Caudate nucleus (tissue), 63 donors: ENCODE measurements at places on chromosomes 13 and 19.

- DNase-seq = no peak
Observed at GRCh38 chr13:22933571-22934181, 247.1 kb upstream of the SGCG start.

- DNase-seq = no peak
Observed at GRCh38 chr19:5857203-5858081, 6.2 kb upstream of the FUT3 start.

GRCh38 chr19:49889687-49890348 lies 6.9 kb downstream of the IL4I1 start:
- DNase-seq = no peak

GRCh38 chr19:1298235-1298634 lies 12.6 kb downstream of the EFNA2 start:
- DNase-seq = no peak

DNA sequence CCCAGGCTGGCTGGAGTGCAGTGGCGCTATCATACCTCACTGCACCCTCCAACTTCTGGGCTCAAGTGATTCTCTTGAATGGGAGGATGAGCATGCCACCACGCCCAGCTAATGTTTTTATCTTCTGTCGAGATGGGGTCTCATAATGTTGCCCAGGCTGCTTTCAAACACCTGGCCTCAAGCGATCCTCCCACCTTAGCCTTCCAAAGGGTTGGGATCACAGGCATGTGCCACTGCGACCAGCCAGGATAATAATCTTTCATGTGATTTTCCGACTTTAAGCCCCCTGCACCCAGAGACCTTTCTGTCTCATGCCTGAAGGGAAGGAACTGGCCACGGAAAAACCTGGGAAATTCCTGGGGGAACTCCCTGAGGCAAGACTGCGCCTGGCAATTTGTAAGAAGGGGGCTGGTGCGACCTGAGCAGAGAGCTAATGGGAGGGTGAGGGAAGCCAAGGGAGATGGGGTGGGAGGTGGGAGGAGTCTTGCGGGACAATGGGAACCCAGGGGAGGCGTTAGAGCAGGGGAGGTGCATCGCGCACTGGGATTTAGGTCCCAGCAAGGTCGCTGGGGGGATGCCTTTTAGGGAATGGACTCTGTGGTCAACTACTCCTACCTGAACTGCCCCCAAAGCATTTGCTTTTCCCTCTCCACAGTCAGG lies 1.2 kb upstream of the CCDC124 start:
- no peak for DNase-seq

GRCh38 chr19:47510516-47511127 lies 4.2 kb downstream of the NAPA start:
- no peak for DNase-seq

- no peak for DNase-seq
Observed at GRCh38 chr19:49343123-49343522, 7.9 kb downstream of the CD37 start.

- DNase-seq = peak; percentile 48
Observed at GRCh38 chr19:12778017-12778904, 2.9 kb upstream of the HOOK2 start.

DNA sequence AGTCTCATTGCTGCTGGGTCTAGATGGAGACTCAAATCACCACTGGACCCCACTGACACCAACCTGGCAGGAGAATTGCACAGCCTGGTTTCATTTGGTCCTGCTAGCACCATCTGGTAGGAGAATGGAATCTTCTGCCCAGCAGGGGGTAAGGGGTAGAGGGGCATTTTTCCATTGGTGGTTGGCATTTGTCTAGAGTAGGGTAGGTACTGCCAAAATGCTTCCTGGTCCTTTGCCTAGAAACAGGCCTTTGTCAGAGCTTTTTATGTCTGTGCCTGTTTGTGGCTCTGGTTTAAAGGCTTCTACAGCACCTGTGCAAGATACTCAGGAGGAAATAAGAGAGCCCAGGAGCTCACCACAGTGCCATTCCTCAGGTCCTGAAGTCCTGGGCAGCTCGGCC lies 121.3 kb downstream of the KCTD12 start:
- no peak for DNase-seq

DNA sequence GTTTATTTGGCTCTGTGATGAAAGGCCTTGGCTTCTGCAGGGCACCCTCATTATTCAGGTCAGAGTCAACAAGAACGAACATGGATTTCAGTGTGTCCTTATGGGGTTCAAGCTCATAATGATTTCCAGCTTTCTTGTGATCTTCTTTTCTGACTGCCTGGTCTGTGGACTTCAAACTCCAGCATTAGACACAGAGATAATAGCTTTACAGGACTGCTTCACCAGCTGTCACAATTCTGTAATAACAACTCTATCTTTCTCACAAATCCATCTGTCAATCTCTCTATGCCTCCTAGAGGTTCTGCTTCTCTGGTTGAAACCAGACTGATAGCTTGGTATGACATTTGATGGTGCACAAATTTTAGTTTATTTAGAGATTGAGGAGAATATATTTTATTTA lies 13.1 kb upstream of the SLITRK6 start:
- no peak for DNase-seq

GRCh38 chr13:112779856-112780604 lies 90.2 kb downstream of the ATP11A start:
- DNase-seq = no peak

DNA sequence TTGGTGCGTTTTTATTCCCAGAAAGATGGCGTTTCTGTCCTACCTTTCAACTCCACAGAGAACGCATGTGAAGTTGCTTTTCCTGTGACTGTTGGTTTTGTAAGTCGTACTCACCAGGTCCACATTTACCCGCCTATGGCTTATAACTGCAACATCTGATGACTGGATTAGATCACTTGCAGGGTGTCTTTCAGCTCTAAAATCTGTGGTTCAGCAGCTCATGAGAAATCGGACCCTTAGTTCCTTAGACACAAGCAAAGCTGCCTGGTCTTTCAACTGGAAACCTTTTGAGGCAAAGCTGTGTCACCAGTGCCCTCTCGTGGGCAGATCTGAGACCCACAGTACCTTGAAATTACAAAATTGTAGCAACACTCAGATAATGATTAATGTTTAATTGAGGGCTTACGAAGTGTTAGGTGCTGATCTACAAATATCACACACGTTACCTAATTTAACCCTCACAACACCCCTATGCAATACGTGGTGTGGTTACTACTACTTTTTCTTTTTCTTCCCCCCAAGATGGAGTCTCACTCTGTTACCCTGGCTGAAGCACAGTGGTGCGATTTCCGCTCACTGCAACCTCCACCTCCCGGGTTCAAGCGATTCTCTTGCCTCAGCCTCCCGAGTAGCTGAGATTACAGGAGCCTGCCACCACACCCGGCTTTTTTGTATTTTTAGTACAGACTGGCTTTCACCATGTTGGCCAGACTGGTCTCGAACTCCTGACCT lies 65.4 kb downstream of the RUBCNL start:
- DNase-seq = no peak

DNA sequence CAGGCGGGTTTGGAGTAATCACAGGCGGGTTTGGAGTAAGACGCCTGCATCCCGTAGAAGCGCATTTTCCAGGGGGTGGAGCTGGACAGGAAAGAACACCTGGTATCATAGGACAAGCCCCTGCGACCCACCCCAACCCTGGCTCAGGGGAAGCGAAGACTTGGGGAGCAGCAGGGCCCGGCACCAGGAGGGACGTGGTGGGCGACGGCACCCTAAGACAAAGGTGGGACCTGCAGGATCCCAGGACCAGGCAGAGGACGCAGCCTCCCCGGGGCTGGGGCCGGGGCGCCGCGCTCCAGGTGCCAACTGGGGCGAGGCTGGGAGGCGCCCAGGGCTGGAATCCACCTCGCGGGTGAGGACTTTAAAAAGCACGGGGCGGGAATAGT lies 520 bp downstream of the ZNF600 start:
- no peak for DNase-seq

- DNase-seq = no peak
Observed at GRCh38 chr13:32581177-32581786, 5.0 kb upstream of the PDS5B start.

- DNase-seq = no peak
Observed at GRCh38 chr13:20988909-20989655, 72.3 kb downstream of the LATS2 start.

DNA sequence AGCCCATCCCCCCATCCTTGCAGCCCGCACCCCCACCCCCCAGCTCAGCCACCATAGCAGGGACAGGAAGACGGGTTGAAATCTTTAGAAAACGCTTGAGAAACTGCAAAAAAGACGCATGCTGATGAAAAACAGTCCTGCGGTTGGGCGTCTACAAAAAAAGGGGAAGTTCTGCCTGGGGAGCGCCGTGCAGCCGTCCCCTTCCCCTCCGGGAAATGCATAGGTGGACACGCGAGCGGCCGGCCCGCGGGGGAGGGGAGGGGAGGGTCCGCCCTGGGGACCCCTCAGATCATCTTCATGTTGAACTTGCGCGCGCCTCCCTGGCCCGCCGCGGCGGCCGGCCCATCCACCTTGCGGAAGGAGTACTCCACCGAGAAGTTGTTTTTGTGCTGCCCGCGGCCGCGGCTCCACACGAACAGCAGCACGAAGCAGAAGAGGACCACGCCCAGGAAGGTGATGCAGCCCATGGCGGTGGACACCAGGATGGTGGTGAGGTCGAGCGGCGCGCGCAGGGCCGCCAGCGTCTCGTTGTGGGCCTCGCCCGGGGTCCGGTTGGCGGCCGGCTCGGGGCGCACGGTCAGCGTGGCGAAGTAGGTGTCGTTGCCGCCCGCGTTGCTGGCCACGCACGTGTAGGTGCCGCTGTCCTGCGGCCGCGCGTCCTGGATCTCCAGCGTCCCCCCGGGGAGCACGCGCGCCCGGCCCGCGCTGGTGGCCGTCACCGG lies 7.9 kb upstream of the PEAK3 start:
- DNase-seq = no peak

GRCh38 chr19:17499648-17500446 lies 11.6 kb upstream of the PGLS start:
- DNase-seq = no peak

GRCh38 chr13:48429886-48430285 lies 17.0 kb upstream of the LPAR6 start:
- DNase-seq = no peak

DNA sequence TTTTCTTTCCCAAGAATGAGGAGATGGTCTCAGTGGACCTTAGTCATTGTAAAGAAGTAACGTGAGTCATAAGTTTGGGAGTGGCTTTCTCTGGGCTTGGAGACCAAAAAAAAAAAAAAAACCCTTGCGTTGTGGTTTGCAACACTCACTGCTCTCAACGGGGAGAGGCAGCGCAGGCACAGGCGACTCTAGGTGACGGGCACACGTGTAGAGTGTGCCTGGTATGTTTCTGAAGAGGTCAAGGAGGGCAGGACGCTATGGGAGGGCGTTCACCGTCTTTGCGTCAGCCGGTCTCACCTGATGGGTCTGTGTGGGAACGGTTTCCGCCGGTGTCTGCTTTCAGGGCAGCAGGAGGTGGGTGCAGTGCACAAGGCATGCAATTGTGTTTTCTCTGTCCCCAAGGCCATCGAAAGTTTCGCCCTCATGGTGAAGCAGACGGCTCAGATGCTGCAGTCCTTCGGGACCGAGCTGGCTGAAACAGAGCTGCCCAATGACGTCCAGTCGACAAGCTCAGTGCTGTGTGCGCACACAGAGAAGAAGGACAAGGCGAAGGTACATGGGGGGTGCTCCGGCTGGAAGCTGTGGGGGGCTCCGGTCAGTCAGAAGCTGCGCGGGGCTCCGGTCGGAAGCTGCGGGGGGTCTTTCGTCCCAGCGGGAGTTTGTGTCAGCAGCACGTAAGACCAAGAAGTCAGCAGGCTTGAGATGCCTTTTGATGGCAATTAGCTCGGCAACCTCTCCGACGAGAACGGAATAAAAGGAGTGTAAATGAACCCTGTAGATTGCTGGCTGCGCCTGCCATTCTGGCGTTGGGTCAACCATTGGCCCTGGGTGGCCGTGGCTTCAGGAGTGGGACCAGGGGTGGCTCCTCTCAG lies 40.8 kb upstream of the F7 start:
- DNase-seq = no peak

- DNase-seq = peak; percentile 42
Observed at GRCh38 chr19:459724-460511, 915 bp downstream of the SHC2 start.

DNA sequence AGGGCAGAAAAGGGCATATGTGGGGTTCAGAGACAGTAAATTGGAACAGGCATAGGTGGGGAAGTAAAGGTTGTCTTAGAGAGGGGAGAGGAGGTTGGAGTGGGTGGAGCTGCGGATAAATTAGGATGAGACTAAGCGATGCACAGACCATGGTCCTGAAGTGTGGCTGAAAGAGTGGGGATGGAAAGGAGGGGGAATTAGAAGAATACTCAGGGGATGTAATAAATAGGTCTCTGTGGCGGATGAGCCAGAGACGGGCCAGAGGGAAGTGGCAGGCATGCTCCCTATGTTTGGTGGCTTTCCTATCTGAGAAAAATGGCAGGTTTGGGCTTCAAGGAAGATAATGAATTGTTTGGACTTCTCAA lies 123.4 kb downstream of the OLFM4 start:
- DNase-seq = no peak

GRCh38 chr19:14561847-14562351 lies 10.0 kb downstream of the NDUFB7 start:
- DNase-seq = no peak

DNA sequence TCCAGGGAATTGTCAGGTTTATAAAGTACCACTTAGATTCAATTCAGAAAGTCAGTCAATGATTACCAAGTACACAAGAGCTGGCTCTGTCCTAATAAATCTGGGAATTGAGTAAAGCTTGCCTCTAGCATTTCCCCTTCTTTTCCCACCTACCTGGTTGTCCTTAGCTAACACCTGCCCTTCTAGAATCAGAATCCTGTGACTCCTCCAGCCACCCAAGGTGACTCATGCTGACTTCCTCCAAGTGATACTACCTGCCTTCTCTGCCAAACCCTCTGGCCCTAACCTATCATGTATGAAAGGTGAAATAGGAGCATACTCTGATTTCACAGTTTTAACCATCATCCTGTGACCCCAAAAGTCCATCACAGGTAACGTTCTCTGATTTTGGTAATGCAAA lies 151.2 kb downstream of the DIAPH3 start:
- DNase-seq = no peak

DNA sequence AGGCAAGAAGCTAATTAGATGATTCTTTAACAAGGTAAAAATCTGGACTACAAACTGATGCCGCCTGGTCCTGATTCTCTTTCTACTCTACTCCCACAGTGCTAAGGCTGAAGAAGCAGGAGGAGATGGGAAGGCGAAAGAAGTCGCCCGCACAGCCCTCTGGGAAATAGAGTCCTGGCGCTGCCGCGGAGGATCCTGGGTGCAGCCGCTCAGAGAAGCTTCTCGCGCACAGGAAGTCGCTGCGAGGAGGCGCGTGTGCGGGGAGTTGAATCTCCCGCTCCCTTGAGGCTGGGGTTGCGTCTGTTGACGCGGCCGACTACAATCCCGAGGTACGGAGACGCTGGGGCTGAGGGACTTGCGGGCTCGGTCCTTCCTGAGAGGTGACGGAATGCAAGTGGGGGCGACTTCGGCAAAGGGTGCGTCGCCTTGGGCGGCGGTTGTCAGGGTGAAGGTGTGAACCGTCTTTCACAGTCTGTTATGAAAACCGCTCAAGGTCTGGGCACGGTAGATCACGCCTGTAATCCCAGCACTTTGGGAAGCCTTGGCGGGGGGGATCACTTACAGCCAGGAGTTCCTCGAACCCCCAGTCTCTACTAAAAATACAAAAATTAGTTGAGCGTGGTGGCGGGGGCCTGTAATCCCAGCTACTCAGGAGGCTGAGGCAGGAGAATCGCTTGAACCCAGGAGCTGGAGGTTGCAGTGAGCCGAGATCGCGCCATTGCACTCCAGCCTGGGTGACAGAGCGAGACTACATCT lies at the start of gene ZNF473:
Gene ZNF473, plus strand, starts transcription at position 212 of the 756 bp plus-strand sequence. CDS start 5,078 bp downstream, outside the sequence.
- DNase-seq = peak; percentile 89
